ENCODE measurements at places on chromosomes 12 and 14. TPM values are rescaled to one million over a fixed set of nuclear protein-coding genes. Genes with fewer than 3 reads are reported as not detected.

Gene ADAMTS20
- total RNA-seq: not detected

DNA sequence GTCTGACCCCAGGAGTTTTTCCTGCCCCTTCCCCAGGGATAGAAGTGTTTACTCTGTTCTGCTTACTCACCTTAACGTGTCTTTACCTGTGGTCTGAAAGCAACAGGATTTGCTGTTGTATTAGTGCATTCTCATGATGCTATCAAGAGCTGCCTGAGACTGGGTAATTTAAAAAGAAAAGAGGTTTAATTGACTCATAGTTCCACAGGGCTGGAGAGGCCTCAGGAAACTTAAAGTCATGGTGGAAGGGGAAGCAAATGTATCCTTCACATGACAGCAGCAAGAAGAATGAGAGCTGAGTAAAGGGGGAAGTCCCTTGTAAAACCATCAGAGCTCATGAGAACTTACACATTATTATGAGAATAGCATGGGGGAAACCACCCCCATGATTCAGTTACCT, 240.4 kb downstream of the SNAPC1 start:
- H3K27me3 ChIP-seq: peaks cover 9% of the 10 kb centered on the region
- H3K4me1 ChIP-seq: no peaks in the 10 kb centered on the region
- no peak overlapping the region for H3K4me3 ChIP-seq
- no peak for DNase-seq
- no peaks in the 10 kb centered on the region for H3K36me3 ChIP-seq
- H3K27ac ChIP-seq: no peak overlapping the region

DNA sequence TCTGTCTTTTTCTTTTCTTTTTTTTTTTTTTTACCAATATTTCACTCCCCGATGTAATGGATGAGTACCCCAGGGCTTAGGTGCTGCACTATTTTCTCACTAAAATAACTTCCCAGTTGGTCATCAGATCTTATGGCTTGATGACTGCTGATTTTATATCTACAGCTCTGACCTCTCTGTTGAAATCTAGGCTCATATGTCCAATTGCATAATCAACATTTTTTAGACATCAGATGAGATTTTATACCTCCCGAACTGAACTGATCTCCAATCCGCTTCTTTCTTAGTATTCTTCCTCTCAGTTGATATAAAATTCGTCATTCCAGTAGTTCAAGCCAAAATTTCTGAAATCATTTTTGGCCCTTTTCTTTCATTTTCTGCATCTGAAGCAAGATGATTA, 1236.5 kb downstream of the SLC16A7 start:
- no peaks in the 10 kb centered on the region for H3K36me3 ChIP-seq
- H3K27ac ChIP-seq: no peak overlapping the region
- no peak overlapping the region for H3K4me3 ChIP-seq
- H3K27me3 ChIP-seq: no peaks in the 10 kb centered on the region
- no peaks in the 10 kb centered on the region for H3K4me1 ChIP-seq

GRCh38 chr12:41932470-41932991, 212.1 kb downstream of the GXYLT1 start:
- H3K27me3 ChIP-seq: no peaks in the 10 kb centered on the region
- H3K4me3 ChIP-seq: peak overlapping the region; percentile 66
- DNase-seq: peak; percentile 82
- no peaks in the 10 kb centered on the region for H3K36me3 ChIP-seq
- peaks cover 5% of the 10 kb centered on the region for H3K4me1 ChIP-seq

DNA sequence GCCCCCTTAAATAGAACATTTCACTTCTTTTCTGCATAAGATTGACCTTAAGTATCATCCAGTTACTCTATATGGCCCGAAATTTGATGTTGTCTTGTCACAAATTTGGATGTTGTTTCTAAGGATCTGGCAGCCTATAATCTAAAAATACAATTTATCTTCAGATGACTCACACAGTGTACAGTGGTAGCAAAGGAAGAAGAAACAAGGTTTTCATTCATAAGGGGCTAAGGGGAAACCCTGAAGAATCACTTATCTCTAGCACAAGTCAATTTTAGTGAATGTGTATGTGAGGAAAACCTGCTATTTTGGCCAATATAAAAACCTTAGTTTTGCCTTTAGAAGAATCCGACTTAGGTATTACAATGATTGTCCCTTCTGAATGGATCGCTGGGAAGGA, 606.3 kb upstream of the LRFN5 start:
- H3K36me3 ChIP-seq: no peaks in the 10 kb centered on the region
- H3K27me3 ChIP-seq: no peaks in the 10 kb centered on the region
- no peak overlapping the region for H3K4me3 ChIP-seq
- no peaks in the 10 kb centered on the region for H3K4me1 ChIP-seq

Gene PSMA3
- total RNA-seq: 161 TPM

Gene KLRD1
- 1.4 TPM for total RNA-seq

Gene RNASE1
- 294 TPM for total RNA-seq

Gene HOXC12
- not detected for total RNA-seq

Gene VRTN
- not detected for total RNA-seq

- H3K4me1 ChIP-seq: peaks cover 95% of the 10 kb centered on the region
- no peaks in the 10 kb centered on the region for H3K36me3 ChIP-seq
- no peak for DNase-seq
Measured at GRCh38 chr12:123951467-123951866, 21.2 kb downstream of the CCDC92 start.

Gene CDC42BPB
- total RNA-seq: 67.1 TPM

DNA sequence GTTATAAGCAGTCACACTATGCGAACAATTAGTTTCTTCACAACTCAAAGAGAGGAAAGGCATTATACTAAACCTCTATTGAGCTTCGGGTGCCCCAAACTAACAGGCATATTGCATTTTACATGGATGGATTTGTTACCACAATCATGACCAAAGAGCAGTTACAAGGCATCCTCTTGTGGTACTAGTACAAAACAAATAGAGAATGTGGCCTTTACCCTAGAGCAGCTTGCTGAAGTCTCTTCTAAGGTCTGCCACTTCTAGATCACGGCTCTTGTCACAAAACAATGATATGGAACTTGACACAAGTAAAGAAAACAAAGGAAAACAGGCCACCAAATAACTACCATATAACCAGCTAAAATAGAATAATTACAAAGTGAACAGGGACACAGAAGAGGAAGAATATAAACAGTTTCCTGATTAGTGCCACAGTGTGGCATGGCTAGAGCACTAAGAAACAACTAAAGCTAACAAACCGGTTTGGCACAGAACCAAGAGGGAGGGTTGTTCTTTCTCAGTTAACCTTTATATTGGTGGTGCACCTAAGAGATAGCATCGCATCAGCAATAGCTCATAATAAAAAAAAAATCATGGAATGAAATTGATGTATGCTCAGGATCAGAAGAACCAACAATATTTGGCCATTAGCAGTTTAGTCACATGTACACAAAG, 209.7 kb upstream of the ATP2B1 start:
- H3K4me1 ChIP-seq: no peaks in the 10 kb centered on the region
- H3K36me3 ChIP-seq: no peaks in the 10 kb centered on the region
- H3K27ac ChIP-seq: no peak overlapping the region
- H3K4me3 ChIP-seq: no peak overlapping the region

Gene ENDOU
- total RNA-seq: 0.49 TPM

Gene PDE3A
- total RNA-seq: 161 TPM

Gene NR2C1
- total RNA-seq: 40.1 TPM

GRCh38 chr12:128771681-128772080, 52.1 kb downstream of the SLC15A4 start:
- H3K27ac ChIP-seq: no peak overlapping the region
- no peak for DNase-seq
- no peaks in the 10 kb centered on the region for H3K36me3 ChIP-seq
